MG63 (cell line): ENCODE measurements at places on chromosomes 11 and 22. TPM values are rescaled to one million over a fixed set of nuclear protein-coding genes. Genes with fewer than 3 reads are reported as not detected.

CRACR2B gene
- total RNA-seq = not detected in 2 replicates

SLC22A6 gene
- total RNA-seq = not detected in 2 replicates

AKIP1 gene
- total RNA-seq = 64.6 and 129 TPM in 2 replicates

TUB gene
- total RNA-seq = 19.2 and 23.6 TPM in 2 replicates

PSMD13 gene
- 219 and 287 TPM in 2 replicates for total RNA-seq

DDTL gene
- 4.7 and 6.6 TPM in 2 replicates for total RNA-seq

OR51B4 gene
- total RNA-seq = not detected in 2 replicates

ELFN2 gene
- total RNA-seq = 0.07 TPM in 1 of 2 replicates, not detected in the other

EPS8L2 gene
- 10.7 and 23.4 TPM in 2 replicates for total RNA-seq

KCNJ5 gene
- total RNA-seq = not detected in 2 replicates

CCDC116 gene
- total RNA-seq = not detected in 2 replicates

BTG4 gene
- total RNA-seq = not detected in 2 replicates

GAL3ST3 gene
- total RNA-seq = not detected in 2 replicates
